ENCODE measurements at places on chromosomes 12 and 14.

DNA sequence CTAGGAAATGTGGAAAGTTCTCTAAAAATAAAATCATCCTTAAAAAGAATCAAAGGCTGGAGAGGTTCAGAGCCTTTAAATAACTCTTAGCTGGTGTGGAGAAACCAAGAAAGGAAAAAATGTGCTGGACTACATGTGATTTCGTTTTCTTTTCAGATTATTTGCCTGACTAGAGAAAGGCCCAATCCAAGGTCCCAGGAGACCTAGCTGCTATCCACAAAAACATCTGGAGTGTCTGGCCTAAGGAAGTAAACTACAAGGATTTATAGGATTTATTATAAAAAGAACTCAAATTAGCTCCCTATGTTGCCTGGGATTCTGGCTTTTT lies 774 bp upstream of the TMEM30B start:
- no peak for DNase-seq

GRCh38 chr12:132324841-132325732 lies 4.3 kb downstream of the GALNT9 start:
- DNase-seq: no peak

- peak; percentile 49 for DNase-seq
Observed at GRCh38 chr12:99984271-99985128, at the start of gene ANKS1B. Gene ANKS1B, minus strand, starts transcription at chr12:99984936. Its CDS starts 699 bp downstream, at chr12:99984237.

GRCh38 chr12:110775997-110776396 lies 33.3 kb upstream of the PPP1CC start:
- DNase-seq: no peak

DNA sequence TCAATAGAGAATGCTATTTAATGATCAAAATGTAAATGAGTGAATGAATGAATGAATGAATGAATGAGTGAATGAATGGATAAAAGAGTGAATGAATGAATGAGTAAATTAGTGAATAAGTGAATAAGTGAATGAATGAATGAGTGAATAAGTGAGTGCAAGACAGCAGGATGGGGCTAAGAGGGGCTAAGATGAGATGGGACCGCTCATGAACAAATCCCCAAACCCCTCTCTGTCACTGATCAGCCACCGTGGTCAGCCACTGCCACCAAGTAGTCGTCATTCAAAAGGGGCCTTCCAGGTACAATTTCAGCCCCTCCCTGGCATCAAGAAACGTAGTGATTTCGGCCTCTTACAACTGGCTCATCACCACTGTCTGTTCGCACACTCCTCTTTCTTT lies 79.2 kb downstream of the BCL11B start:
- DNase-seq: no peak

DNA sequence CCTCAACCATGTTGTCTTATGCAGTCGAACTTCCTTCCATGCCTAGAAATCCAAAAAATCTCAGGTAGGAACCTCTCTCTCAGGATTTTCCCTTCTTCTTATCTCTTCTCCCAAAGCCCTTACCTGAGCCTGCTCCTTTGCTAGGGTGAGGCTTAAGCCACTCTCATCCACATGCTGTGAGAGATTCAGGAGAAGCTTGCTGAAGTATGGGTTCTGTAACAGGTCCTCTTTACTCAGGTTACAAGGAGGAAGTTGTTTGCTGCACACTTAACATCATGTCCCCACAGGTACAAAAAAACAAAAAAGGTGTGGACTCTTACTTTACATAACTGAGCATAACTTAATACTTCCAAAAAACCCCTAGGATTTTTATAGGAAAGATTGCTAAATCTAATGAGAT lies 4.5 kb downstream of the HAUS4 start:
- no peak for DNase-seq

GRCh38 chr12:89183985-89184435 lies 168.3 kb downstream of the DUSP6 start:
- no peak for DNase-seq

- no peak for DNase-seq
Observed at GRCh38 chr12:92075425-92075914, 70.2 kb downstream of the BTG1 start.

- no peak for DNase-seq
Observed at GRCh38 chr12:91454179-91454578, 271.6 kb upstream of the DCN start.

GRCh38 chr14:104924421-104925213 lies at the start of gene PLD4:
Gene PLD4, plus strand, starts transcription at chr14:104924879. Its CDS starts 2,262 bp downstream, at chr14:104927141.
- DNase-seq: no peak

DNA sequence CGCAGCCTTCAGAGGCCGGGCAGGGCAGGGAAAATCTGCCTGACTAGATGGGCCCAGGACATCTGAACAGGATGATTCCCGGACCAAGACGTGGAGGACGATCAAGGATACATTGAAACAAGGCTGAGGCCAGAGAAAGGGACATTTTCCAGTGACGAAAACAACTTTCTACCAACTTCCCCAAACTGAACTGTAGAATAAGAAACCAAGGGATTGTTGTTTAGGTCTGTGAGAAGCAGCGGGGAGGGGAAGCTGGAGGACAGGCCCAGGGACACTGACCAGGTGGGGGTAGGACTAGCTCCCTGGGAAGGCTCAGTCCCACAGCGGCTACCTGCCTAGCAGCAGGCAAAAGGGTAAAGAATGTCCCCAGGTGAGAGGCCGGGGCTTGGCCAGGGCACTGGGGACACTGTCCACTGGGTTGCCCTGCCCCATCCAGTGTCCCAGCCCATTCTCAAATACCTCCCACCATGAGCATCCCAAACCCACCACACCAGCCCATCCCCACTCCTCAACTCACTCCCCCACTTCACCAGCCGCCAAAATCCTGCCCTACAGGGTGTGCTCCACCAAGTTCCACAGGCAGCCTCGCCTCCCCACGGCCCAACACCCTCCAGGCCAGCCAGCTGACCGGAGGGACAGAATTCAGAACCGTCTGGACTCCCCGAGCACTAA lies 995 bp downstream of the TNFRSF1A start:
- DNase-seq: no peak

DNA sequence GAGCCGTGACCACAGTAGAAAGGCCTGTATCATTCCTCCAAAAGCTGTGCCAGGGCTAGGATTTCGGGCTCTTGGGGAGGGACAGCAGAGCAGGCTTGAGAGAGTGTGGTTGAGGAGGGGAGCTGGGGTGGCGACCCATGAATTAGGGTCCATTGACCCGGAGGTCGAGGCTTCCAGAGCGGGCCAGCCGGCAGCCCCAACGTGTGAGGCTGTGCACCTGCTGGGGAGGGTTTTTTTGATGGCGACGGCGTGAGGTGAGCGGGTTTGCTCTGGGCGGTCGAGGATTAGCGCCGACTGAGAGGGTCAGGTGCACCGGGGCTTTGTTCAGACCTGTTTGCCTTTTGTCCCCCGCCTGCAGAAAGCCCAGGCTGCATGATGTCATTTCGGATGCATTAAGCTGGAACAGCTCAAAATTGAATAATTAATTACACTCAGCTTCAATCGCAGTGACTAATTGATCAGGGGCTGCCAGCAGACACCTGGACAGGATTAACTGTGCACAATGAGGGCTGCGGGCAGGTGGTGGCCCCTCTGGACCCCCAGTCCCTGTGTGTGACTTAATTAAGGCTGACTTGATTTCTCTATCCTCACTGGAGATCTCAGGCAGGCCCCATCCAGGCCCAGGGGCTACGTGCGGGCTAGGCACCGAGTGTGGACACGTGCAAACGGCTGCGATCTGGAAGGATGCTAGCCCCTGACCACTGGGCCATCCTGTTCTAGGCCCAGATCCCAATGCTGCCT lies 42.1 kb upstream of the MEG3 start:
- no peak for DNase-seq

DNA sequence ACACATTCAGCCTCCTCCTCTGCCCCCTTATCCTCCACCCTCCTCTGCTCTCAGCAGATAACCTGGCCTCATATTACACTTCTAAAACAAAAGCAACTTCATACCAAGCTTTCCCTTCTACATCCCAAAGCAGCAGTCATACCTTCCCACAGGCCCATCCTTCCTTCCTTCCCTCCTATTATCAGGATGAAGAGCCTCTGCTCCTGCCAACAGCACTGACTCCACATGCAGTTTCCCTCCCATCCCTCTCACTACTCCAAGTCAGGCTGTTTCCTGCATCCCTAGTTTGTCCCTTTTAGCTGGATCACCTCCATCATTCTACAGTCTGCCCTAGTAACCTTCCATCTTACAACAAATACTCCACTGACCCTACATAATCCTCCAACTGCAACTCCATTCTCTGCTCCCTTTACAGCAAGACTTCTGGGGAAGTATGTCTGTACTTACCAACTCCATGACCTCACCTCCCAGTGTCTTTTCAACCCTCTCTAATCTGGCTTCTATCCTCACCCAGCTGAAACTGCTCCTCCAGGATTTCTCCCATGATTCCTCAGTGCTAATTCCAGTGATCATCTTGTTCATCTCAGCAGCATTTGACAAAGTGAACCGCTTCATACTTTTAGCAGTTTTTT lies 4.9 kb upstream of the YEATS4 start:
- no peak for DNase-seq

DNA sequence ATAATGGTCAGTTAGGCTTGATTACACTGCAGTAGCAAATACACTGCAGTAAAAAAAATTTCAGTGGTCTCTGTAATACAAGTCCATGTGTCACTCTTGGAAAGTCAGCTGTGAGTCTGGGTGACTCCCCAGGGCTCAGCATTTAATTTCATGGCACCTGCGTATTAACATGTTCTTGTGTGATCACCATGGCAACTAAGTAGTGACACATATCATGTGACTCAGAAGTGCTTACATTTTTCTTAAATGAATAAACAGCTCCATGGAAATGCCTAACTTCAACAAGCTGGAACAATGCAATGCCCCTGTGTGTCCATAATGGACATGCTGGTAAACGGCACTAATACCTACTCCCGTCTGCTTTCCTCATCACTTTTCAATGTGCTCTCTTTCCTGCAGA lies 88.5 kb upstream of the ANO4 start:
- no peak for DNase-seq

- no peak for DNase-seq
Observed at GRCh38 chr12:70154960-70155589, 88.2 kb upstream of the CNOT2 start.

Data from right lung (tissue), 10 donors.